ENCODE measurements at places on chromosomes 16 and 17.

DNA sequence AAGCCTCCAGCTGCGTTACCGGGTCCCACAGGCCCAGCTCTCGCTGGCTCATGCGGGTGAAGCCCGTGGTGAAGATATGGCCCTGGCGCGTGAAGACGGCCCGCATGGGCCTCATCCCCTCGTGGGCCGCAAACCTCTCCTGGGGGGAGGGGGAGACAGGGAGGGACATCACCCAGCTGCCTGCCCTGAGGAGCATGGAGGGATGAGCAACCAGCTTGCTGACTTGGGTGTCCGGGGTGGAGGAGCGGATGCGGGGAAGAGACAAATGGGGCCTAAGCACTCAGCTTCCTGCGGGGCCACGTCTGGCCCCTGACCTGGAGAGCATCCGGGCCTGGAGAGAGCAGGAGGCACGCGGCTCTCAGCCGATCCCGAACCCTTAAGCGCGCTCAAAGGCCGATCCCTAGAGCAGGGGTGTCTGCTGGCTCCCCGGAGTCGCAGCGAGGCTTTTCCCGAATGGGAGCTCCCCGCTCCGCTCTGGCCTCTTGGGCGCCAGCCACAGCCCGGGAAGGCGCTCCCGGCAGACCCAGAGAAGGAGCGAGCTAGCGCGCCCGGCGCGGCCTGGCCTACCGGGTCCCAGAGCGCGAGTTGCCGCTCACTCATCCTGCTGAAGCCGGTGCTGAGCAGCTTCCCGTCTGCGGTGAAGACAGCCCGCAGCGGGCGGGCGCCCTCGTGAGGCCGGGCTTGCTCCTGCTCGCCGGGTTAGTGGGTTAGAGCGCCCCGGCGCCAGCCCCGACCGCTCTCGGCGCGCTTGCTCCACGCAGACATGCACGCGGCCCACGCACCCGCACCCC lies 5.0 kb downstream of the CORO6 start:
- DNase-seq: peak; percentile 71

DNA sequence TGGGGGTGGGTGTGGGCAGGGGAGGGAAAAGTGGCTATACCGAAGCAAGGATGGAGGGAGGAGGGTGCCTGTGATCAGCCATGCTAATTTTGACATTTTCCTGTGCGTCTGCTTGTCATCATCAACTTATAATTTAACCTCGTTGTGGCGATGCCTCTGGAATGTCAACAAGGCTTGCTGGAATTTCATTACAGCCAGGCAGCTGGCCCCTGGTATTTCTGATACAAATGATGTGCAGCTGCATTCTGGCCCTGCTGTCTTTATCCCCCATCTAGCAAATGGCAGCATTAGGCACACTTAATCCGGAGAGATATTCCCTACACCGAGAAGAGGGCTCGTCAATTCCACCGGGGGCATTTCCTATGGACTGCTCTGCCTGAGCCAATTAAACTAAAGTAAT lies 278.3 kb upstream of the CCL2 start:
- DNase-seq: no peak

DNA sequence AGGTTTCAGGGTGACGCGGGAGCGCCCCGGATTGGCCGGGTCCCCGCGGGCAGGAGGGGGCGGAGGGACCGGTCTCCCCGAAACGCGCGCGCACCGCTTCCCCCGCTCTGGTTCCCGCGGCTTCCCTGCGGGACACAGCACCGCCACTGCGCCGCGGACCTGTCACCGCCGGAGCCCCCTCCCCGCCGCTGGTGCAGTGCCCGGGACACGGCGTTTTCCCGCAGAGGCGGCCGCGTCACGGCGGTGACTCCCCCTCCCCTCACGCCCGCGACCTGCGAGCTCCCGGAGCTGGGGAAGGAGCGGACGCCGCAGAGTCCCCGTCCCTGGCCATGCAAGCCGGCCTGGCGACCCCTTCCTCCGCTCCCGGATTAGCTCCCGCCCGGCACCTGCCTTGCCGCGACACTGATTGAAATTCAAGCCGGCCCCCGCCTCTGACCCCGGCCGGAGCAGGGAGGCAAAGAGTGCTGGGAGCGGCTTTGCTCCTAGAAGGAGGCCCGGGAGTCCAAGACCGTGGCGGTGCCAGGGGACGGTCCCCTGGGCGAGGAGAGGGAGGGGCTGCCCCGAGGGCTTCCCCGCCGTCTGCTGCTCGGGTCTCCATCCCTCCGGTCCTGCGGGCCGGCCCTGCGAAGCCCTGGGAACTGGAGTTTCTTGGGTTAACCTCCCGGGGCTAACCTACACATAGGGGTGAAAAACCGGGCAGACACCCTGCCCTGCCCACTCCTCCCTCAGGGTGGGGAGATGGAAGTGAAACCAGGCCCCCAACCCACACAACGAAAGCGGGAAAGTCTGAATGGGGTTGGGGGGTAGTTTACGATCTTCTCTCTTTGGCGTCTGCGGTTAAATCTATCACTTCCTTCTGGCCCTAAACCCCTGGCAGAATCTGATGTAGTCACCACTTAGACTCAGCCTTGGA lies 1.0 kb downstream of the RHBDL3 start:
- no peak for DNase-seq

DNA sequence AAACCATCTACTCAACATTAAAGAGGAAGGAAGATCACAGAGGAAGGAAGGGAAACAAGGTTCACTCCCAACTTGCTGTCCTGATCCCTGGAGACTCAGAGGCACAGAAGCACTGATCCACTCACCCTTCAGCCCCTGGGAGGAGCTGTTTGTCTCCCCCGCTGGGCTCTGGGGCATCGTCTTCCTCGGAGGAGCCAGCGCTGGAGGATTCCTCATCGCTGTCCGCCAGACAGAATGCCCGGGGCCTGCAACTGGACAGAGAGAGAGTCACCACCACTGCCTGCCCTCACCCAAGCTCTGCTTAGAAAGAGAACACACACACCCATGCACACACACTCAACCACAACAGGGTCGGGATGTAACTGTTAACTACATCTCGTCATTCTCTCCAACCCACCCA lies 24.8 kb upstream of the ERN1 start:
- no peak for DNase-seq

GRCh38 chr17:61813211-61813610 lies 50.1 kb downstream of the BRIP1 start:
- peak; percentile 34 for DNase-seq

- no peak for DNase-seq
These were observed 51.0 kb downstream of the VAC14 start for GRCh38 chr16:70749681-70750601.

DNA sequence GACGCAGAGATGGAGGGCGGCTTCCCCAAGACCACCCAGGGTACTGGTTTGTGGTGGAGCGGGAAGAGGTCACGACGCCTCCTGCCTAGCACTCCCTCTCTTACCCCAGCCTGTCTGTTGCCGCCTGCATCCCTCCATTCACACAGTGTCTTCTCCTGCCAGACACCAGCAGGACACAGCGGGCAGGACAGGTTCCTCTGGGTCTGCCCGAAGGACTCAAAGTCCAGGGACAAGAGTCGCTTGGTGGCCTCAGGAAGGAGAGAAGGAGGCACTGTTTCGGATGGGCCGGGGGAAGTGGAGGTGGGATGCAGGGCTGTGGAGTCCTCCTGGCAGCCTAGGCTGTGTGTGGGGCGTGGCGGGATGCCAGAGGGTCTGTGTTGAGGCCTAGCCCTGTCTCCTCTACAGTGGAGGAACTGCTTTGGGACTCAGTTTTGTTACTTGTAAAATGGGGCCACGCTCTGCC lies 19.6 kb upstream of the TNS4 start:
- no peak for DNase-seq

GRCh38 chr16:29025218-29025617 lies 40.4 kb downstream of the LAT start:
- DNase-seq: no peak

GRCh38 chr17:69505740-69506139 lies 91.2 kb downstream of the MAP2K6 start:
- DNase-seq: no peak

GRCh38 chr17:80780381-80781198 lies 211.1 kb upstream of the CHMP6 start:
- peak; percentile 57 for DNase-seq

DNA sequence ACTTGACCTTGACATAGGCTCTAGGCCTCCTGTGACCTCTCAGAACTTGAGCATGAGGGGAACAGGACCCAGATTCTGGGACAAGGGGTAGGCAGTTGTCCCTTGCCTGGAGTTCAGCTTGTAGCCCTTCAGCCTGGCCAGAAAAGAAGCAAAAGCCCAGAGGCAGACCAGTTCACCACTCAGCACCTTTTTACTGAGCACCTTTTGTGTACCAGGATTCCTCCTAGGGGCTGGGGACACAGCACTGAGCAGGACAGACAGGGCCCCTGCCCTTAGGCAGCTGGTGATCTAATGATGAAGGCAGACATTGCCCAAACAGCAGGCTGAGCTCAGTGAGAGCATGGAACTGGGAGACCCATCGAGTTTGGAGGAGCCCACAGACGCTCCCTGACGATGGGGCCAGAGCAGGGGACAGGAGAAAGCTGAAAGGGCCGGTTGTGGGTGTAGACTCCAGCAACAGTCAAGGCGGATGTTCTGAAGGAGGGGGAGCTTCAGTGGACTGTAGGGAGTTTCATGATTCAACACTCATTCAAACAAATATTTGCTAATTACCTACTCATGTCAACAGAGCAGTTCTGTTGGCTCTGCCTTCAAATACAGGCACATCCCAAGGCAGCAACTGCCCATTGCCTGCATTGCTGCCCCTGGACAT lies 32.0 kb downstream of the SBK1 start:
- no peak for DNase-seq

- no peak for DNase-seq
These were observed 30.3 kb upstream of the STH start for GRCh38 chr17:45968732-45969131.

DNA sequence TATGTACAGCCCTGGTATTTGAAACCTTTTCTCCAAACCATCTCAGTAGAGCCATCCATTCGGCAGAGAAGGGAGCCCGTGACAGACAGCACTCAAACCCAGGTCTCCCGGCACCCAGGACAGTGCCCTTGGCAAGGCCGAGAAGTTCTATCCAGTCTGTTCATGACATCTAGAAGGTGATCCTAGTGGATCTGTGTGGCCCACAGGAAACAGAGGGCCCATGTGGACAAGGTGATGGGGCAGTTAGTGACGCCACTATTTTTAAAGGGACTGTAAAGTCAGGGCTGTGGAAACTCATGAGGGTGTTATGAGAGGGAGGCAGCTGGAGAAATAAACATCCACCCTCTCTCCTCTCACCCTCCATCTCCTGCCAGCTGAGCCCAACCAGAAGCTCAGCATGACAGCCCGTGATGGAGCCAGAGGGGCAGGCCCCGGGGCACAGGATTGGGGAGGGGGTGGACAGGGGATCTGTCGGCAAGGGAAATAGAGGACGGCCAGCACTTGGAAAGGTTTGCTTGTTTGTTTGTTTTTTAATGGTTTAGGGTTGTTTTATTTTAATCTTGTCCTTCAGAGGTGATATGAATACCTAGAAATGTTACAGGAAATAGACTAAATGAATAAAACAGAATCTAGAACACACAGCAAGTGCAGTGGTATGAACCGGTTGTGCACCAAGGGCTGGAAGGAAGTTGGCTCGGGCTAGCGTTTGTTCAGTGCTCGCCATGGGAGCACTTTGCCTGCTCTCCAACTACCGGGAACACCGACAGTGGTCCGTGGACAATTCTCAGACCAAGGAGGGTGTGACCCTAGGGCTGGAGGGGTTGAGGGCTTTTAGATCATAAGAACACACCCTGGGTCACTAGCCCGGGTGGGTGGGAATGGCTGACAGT lies 17.1 kb downstream of the MYLK3 start:
- no peak for DNase-seq

DNA sequence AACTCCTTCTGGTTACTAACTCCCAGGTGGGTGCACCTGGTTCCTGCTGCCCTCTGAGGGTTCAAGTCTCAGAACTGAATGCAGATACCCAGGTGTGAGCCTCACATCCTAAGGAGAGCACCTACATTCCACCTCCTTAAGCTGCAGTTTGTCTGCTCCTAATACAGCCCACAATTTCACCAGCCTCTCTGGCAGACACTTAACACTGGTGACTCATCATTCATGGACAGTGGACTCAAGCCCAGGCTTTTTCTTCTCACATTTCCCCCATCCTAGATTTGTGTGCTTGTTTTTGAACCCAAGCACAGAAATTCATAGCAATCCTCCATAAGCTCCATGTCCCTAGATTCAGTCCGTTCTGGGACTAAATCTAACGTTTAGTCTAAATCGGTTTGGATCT lies 7.0 kb upstream of the MAF start:
- DNase-seq: peak; percentile 57

GRCh38 chr17:83005639-83006038 lies 73.8 kb upstream of the METRNL start:
- no peak for DNase-seq

DNA sequence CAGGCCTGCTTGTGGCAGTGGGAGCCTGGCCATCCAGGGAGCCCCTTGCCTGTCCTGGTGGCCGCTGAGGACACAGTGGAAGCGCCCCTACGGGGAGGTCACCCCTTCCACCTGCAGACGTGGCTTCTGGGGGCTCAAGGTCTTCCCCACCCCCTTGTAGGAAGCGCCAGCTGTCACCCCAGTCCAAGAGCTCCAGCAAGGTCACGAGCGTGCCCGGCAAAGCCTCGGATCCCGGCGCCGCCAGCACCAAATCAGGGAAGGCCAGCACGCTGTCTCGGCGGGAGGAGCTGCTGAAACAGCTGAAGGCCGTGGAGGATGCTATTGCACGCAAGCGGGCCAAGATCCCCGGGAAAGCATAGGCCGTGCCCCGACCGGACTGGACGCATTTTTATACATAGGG lies 7.4 kb upstream of the IL17C start:
- no peak for DNase-seq

GRCh38 chr17:42547698-42548069 lies 5.0 kb upstream of the HSD17B1 start:
- no peak for DNase-seq

GRCh38 chr16:88846088-88846487 lies 10.7 kb downstream of the GALNS start:
- peak; percentile 44 for DNase-seq

DNA sequence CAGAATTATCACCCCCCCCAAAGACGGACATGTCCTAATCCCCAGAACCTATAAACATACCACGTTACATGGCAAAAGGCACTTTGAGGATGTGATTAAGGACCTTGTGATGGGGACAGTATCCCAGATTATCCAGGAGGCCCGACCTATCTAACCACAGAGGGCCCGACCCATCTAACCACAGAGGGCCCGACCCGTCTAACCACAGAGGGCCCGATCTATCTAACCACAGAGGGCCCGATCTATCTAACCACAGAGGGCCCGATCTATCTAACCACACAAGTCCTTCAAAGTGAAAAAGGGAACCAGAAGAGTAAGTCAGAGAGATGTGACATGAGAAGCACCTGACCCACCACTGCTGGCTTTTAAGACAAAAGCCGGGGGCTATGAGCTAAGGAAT lies 56.8 kb downstream of the ANKFY1 start:
- peak; percentile 44 for DNase-seq

- no peak for DNase-seq
These were observed 729.4 kb downstream of the CDH11 start for GRCh38 chr16:64392456-64392855.

DNA sequence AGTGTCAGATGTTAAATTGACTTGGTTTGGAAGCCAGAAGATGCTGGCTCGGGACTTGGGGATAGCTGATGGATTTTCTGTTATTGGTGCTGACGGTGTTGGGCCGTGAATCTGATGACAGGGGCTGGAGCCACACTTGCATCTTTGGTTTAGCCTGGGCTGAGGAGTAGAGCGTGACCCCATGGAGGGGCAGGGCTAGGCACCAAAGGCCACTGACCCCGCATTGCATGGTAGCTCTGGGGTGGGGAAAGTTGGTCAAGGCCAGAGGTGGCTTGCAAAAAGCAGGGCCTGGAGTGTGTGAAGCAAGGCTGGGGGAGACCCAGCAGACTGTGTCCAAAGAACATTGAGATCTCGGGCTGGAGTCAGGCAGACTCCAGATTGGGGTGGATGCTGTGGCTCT lies 25.3 kb downstream of the WSCD1 start:
- DNase-seq: no peak

- DNase-seq: no peak
These were observed 2.0 kb downstream of the CCDC102A start for GRCh38 chr16:57534337-57534880.

- DNase-seq: no peak
These were observed 12.2 kb upstream of the CAPN15 start for GRCh38 chr16:515175-515938.

Measured in iris pigment epithelial cell (primary cell).